ENCODE measurements at places on chromosomes 2 and 18.

GRCh38 chr18:21281603-21282002 lies 39.6 kb downstream of the GREB1L start:
- DNase-seq, result no peak

- no peak for DNase-seq
These were observed 91.8 kb downstream of the ARHGAP28 start for GRCh38 chr18:6821356-6821755.

DNA sequence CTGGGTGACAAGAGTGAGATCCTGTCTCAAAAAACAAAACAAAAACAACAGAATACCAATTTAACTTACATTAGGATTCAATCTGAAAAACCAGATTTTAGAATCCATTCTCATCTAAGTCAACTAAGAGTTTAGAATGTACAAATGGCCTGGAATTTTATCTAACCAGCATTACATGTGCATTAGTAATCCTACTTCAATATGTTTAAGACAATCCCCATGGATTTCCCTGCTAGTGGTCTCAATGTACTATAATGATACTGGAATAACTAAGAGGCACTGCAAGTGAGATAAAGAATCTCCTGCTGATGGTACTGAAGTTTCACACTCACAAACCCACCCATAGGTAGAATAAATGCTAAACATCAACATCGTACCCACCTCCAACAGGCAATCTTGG lies 53.9 kb upstream of the DNER start:
- DNase-seq, result no peak

DNA sequence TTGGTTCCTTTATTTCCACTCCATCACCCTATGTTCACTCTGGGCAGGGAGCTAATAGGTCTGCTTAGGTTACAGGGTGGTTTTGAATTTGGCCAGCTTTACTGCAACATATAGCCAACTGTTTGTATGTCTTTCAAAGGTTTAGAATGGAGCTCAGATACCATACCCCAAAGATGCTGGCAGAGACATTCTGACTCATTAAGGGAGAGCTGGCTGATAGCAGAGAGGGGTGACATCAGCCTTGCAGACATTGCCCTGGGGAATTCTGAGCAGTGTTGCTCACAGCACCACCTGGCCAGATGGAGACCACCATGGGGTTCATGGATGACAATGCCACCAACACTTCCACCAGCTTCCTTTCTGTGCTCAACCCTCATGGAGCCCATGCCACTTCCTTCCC lies 2.1 kb downstream of the PROKR1 start:
- no peak for DNase-seq

DNA sequence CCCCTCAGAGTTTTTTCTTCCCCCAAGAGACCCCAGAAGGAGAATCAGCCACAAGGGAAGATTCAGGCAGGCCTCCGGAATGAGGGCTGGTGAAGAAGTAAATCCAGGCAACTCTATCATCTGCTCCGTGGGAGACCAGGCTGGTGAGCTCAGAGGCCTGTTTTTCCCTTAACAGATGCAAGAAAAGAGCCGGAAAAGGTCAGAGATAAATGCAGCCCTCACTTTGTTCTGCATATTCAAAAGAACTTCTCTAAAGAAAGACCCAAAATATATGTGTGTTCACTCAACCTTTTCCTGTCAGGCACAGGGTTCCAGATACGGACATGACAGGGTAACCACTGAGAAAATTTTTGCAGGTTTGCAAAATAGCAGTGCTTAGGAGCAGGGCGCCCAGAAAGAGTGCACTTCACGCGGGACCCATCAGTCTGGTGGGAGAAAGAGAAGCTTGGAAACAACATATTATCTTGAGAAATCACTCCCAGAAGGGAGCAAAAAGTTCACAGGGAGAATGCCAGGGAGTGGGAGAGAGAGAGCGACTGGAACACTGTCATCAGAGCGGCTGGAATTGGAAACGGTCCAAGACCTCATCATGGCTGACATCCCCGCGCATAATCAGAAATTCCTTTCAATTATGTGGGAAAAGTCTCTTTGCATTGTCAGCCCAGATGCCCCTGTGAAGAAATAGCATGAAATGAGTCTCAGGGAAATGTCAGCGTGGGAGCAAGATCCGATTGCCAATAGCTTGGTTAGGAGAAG lies 244.8 kb upstream of the SLC14A2 start:
- DNase-seq, result no peak

DNA sequence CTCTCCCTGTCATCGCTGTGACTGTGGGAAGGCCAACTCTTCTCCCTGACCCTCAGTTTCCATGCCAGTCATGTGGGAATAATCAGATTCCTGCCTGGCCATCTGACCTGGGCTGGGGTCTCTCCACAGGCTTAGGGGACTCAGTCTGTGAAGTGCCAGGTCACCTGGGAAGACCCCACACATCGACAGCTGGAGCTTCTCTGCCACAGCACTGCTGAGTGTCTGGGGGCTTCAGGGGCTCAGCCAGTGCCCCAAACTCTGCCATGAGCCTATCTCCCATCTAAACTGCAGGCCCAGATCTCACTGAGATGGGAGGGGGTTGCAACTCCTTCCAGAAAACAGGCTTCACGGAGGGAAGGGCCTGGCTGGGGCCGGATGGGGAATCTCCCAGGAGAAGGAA lies 42.0 kb upstream of the OTOS start:
- DNase-seq, result no peak

DNA sequence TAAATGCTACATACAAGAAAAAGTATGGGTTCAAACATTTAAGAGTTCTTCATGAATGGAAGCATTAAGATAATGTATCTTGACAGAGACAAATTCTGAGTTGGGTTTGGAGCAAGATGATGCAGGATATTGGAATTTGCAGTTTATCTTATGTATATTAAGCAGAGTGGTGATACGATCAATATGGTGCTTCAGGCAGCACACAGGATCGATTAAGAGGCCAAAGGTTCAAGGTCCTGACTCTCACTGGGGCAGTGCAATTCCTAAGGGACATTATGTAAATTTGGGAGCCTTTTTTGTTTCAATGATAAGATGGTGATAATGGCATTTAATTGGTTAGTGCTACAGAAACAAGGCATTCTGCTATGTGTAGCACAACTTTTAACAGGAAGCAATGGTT lies 381.9 kb downstream of the KCNJ3 start:
- DNase-seq, result no peak
